ENCODE measurements at places on chromosomes 6 and 20. TPM values are rescaled to one million over a fixed set of nuclear protein-coding genes. Genes with fewer than 3 reads are reported as not detected.

ZNF165 gene
- 4.2 TPM for total RNA-seq

GGTLC1 gene
- total RNA-seq: not detected

RAET1G gene
- total RNA-seq: not detected

FAM162B gene
- total RNA-seq: not detected

TBPL1 gene
- 4.0 TPM for total RNA-seq

PRKN gene
- total RNA-seq: 11.7 TPM

SLC16A10 gene
- 9.5 TPM for total RNA-seq

ECT2L gene
- total RNA-seq: 0.27 TPM

LHFPL5 gene
- total RNA-seq: not detected

IL17F gene
- not detected for total RNA-seq

C6orf132 gene
- 47.9 TPM for total RNA-seq

IMPG1 gene
- total RNA-seq: not detected

PACRG gene
- total RNA-seq: not detected

GATA5 gene
- 33.8 TPM for total RNA-seq

KHDC1 gene
- 0.57 TPM for total RNA-seq

BPIFA1 gene
- not detected for total RNA-seq

GRCh38 chr20:3658716-3659491 is 4.3 kb downstream of the GFRA4 start:
- DNase-seq: no peak

DNA sequence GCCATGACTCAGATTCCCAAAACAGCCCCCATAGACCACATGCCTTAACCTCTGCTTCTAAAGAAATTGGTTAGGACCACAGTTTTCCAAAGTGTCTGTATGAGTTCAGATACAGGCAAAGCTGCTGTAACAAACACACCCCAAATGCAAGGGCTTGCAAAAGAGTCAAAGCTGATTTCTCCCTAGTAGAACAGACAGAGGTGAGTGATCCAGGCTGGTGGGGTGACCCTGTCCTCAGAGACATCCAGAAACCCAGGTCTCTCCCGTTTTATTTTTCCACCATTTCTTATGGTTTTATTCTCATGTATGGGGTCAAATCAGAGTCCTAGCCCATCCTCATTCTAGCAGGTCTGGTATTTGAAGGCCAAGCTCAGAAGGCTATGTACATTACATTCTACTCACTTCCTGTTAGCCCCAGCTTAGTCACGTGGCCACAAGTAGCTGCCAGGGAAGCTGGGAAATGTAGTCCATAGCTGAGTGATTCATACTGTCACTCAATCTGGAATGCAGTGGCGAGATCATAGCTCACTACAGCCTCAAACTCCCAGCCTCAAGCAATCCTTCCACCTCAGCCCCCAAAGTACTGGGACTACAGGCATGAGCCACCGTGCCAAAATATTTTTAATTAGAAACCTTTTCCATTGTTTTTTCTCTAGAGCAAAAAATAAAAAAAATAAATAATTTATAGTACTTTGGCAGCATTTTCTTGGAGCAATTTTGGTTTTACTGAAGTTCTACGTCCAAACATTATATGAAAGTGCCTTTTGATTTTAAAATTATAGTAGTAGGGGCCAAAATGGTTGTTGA is 175.2 kb downstream of the ZMYND8 start:
- DNase-seq: no peak

- no peak for DNase-seq
Observed at GRCh38 chr6:144193181-144193580, 42.9 kb downstream of the STX11 start.

GRCh38 chr6:1916334-1917070 is 306.8 kb downstream of the FOXC1 start:
- no peak for DNase-seq

DNA sequence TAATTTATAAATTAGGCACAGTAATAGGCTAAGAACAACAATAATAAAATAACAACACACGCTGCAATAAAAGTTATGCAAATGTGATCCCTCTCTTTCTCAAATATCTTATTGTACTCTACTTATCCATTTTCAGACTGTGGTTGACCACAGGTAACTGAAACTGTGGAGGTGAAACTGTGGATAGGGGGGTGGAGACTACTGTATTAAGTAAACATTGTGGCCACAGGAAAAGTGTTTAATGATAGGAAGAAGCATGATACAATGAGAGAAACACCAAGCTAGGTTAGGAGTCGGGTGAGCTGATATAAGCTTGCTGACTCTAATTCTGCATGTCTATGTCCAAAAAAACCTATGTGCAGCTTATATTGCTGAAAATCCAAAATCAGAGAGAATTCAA is 23.0 kb downstream of the NHLRC1 start:
- no peak for DNase-seq

DNA sequence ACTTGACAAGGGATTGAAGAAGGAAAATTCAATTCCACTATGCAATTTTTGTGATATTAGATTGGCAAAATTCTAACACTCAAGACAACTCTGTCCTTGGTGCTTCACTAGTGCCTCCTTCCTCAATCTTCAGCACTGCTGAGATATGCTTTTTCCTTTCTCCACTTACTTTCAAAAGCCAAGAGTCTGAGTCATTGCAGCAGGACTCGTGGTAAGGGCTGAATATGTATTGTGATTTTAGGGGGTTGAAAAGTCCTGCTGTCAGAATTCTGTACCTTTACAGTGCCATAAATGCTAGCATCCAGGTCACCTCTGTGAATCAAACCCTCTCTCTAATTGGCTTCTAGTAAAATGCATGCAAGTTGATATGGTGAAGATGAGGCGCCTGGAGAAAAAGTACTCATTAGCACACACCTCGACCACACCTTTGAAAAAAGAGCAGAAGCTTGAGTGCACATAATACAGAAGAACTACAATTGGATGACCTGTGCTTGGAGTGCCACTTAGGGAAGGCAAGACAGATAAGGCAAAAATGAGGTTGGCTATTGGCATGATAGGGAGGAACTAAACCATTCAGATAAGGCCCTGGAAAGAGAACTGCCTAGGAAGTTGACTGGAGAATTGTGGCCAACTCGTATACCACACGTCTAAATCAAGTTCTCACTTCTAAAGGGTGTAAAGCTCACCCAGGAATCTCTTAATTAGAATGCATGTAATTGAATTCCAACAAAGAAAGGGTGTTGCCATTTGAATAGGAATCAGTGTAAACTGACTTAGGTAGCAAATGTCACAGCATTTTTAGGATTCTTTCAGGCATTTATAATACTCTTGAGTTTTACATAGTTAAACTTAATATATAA is 43.6 kb upstream of the FAM83B start:
- DNase-seq: no peak

- no peak for DNase-seq
Observed at GRCh38 chr6:39439342-39440038, 117.0 kb upstream of the KCNK16 start.

DNA sequence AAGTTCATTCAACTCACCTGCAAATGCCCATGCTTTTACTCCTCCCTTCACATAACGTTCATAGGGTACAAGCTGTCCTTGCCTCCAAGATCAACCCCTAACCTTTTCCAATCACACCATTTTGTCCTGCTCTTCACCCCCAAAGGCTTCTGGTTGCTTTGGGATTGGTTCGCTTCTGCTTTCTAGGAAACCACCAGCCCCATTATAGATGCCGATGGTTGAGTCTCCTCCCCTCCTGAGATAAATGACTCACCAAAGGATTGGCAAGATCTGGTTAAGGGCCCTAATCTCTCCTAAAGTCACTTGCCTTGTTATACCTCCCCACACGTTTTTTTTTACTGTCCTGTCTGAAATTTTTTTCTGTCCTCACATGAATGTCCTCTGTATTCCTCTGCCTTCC is 311.4 kb downstream of the HACE1 start:
- DNase-seq: no peak

DNA sequence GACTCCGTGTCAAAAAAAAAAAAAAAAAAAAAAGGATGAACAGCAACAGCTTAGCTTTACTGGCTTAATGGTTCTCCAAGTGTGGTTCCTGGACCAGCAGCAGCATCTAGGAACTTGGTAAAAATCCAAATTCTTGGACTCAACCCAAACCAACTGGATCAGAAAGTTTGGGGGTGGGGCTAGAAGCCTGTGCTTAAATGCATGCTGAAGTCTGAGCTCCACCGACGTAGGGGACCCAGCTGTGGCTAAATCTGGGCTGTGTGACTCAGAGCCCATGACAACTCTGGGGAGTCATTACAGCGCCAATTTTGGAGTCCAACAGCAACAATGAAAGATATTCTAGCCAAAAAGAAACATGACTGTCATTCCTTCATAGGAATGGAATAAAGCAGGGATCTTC is 13.6 kb upstream of the CHD6 start:
- DNase-seq: no peak

GRCh38 chr6:157927011-157927410 is 54.7 kb upstream of the SYNJ2 start:
- no peak for DNase-seq

DNA sequence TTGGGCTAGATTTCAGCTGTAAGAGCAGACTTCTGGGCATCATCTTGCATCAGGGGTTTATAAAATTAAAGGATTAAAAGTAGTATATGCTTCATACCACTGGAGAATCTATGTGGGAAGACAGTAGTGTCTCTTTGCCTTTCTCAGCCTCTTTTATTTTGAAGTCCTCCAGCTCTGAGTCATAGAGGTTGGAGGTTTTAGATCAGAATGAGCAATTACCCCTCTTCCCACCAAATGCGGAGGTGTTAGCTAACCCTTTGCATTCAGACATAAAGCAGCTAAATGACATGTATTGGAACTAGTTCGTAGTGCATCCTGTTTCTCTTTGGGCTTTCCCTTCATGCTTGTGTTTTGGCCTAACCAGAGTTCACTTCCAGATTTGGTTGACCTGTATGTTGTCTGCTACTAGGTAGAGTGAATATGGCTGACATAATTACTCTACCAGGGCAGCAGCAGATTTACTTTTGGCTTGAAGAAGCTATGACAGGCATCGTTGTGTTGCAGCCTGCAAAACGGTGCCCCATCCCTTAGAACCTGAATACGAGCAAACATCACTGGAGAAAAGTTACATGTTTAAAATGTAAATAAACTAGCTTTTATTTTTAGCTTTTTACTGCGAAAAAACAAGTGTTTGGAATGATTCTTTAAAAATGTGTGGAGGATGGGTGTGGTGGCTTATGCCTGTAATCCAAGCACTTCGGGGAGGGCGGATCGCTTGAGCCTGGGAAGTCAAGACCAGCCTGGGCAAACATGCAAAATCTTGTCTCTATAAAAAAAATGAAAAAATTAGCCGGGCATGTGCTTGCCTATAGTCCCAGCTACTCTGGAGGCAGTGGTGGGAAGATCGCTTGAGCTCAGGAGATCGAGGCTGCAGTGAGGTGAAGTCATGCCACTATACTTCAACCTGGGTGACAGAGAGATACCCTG is 82.2 kb downstream of the MYO6 start:
- DNase-seq: no peak

GRCh38 chr6:33961691-33962090 is 157.9 kb upstream of the MLN start:
- DNase-seq: peak; percentile 21

DNA sequence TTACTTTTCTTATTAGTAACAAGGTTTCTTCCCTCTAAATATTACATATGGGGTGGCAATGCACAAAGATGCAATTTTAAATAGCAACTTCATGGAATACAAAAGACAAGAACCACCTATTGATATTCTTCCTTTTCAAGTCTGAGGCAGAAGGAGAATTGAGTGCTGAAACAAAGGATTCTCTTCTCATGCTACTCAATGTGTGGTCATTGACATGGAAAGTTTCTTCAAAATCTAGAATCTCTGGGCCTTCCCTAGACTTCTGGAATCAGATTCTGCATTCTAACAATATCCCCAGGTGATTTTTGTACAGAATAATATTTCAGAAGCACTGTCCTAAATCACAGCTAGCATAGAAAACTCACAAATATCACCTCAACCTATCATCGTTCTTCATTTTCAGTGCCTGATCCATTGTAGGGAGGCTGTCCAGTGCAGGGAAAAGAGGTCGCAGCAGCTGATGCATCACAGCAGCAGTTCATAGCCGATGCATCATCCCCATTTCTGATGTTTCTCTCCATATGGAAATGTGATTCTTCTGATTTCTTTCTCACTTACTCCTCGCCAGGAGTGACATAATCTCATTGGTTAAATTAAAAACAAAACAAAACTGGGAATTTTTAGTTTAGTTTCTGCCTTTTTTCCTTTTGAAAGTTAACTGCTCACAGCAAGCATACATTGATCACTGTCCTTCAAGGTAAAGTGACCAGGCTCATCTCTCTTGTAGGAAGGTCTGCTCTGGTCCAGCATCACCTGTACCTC is 139.5 kb upstream of the FAM83B start:
- DNase-seq: no peak

DNA sequence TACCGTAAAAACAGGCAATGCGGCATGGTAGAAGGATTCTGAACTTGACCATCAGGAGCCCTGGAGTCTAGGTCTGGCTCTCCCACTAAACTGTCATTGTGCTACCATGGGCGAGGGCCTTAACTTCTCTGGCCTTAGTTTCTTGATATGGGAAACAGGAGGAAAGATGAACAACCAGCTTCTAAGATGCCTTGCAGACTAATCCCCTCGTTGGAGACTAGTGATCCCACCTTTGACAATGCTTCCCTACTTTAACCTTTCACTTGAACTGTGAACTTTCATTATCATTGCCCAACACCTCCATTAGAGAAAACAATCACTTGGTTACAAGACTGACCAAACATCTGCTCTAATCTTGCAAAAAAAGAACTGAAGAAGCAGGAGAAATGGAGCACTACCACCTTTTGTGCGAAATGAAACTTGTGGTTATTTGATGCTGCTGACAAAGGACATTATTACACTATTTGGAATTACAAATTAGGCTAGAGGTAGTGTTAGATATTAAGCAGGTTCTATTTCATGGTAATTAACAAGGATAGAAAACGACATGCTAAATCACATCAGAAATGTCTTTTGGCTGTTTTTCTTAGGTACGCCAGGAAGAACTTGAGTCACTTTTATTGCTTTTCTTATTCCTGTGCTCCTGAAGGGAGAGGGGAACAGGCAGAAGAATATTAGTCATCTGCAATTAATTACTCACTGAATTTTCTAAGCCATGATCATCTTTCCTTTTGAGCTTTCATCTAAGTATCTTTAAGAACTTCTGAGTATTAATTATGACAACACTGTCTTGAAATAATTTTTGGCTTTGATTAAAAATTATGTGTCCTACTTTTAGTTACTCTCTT is 39.1 kb upstream of the ARHGAP18 start:
- DNase-seq: no peak

DNA sequence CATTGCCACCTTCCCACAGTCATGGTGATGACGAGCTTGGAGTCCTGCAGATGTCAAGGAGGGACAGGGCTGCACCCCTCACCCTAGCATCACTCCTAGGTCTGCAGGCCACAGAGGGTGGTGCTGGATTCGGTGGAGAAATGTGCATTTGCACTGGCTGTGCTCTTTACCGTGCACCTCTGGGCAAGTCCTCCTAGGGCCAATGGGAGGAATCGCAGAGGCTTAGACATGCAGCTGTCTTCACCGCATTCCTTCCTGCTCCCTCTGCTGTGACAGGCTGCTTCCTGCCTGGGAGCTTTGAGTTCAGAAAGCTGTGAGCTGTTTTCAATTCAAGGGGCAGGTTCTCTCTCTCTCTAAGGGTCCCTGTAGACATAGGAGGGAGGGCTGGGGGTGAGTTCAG is 85.1 kb downstream of the EDN3 start:
- DNase-seq: no peak
